ENCODE measurements at places on chromosomes 16 and 17. TPM values are rescaled to one million over a fixed set of nuclear protein-coding genes. Genes with fewer than 3 reads are reported as not detected.

Gene TBC1D3B
- 9.9 TPM for total RNA-seq

- peak; percentile 99 for DNase-seq
Measured at GRCh38 chr17:27892866-27893769, at the start of gene LYRM9. Gene LYRM9, minus strand, starts transcription at chr17:27893365. Its CDS starts 10,671 bp downstream, at chr17:27882694.

DNA sequence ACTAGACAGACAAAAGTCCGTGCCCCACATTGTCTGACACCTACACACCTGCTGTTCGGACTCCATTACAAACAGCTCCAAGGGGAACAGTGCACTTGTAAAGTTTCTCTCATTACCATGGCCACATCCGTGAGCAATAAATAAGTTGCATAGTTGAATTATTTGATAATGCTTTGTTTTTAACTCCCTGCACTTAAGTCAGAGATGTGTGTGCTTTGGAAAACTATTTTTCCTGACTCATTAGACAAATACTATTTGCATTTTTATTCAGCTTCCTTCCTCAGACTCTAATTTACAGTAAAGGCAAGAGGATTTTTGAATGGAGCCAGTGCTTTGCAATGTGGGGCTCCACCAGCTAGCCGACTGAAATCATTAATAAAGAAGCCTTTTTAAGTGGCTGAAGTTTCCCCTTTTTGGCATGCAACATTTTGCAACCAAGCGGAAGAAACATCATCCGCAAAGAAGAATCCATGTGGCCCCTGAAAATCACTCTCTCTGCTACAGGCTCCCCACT lies 6.5 kb upstream of the CCL2 start:
- no peak for DNase-seq

Gene CDH13
- total RNA-seq: not detected

Gene ASPA
- total RNA-seq: not detected

Data from activated naive CD8-positive, alpha-beta T cell treated with anti-CD3 and anti-CD28 coated beads, Interleukin-2, amount 10 ng/mL, durations not matched to agents 7 days and 5 days (primary cell).